RCC 7860 (cell line): ENCODE measurements at places on chromosomes 6 and 20.
A peak's percentile ranks its signal among the peaks of the same experiment; 100 is the strongest.

- peak; percentile 100 for DNase-seq
These were observed 176.2 kb downstream of the NFATC2 start for GRCh38 chr20:51366155-51366886.

DNA sequence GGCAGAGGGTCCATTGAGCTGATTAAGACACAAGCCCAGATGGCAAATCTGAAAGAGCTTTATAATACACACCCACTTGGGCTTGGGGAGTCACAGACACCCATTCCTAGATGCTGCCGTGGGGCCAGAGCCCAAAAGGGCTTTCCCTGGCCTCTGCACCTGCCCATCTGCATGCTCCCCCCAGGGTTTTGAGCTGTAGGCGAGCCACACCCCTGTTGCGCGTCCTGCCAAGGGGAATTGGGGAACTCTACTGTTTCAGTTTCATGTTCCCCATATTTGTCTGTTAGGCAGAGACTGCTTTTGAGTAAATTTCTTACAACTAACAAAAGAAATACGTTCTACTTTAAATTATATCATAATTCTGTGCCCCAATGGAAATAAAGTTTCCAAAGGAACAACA lies 52.9 kb upstream of the FNDC1 start:
- DNase-seq: no peak

DNA sequence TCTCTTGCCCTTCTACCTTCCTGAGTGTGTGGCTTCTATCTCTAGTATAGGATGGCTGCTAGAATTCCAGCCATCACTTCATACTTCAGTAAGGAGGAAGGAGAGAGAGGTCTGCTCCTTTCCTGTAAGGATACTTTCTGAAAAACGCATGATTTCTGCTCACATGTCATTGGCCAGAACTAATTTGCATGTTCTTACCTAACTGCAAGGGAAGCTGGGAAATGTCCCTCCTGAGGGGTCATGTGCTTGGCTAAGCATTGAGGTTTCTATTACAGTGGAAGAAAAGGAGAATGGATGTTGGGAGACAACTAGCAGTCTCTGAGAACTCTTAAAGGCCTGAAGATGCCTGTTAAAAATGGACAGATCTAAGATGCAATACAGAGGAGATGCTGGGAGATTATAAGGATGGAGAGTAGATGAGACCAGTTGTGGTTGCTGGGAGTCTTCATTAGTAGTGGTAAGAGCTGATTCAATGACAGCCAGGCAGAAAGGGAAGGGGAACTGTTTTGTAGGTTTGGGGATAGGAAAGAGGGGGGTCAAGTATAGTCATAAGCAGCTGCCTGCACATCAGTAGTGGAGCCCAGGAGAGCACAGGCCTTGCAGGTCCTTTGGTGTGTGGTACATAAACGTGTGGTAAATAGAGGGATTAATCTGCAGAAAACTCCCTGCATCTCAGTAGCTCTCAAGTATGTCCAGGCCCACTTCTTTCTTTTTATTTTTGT lies 20.2 kb downstream of the CDS2 start:
- no peak for DNase-seq

GRCh38 chr20:61881861-61882260 lies 183.8 kb downstream of the TAF4 start:
- no peak for DNase-seq

- DNase-seq: no peak
These were observed 172.3 kb upstream of the CST7 start for GRCh38 chr20:24776755-24777271.

DNA sequence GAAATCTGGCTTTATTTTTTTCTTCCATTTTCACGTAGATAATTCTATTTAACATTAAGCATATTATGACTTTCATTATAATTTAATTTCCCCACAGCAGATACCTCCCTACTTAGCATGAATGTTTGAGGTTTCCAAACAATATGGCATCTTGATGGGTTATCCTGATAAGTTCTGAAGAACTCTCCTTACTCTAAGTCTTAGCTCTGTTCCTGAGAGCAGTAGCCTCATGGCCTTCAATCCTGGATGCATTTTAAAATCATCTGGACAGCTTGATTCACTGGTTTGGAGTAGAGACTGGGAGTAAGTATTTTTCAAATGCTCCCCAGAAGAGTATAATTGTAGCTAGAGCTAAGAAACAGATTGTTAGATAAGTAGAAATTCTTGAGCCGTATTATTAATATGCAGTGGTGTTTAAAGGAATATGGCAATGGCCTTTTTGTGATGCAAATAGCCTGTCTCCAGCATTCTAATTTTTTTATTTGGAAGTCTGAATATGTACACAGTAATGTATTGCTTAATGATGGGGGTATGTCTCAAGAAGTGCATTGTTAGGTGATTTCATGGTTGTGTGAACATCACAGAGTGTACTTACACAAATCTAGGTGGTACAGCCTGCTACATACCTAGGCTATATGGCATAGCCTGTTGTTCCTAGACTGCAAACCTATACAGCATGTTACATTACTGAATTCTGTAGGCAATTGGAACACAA lies 110.5 kb upstream of the EEF1E1 start:
- no peak for DNase-seq

- DNase-seq: no peak
These were observed 2.8 kb downstream of the ZNF512B start for GRCh38 chr20:63966944-63967322.

- peak; percentile 28 for DNase-seq
These were observed 40.6 kb downstream of the TRIM38 start for GRCh38 chr6:26003102-26003694.

GRCh38 chr6:92710048-92710447 lies 709.3 kb downstream of the EPHA7 start:
- no peak for DNase-seq

- DNase-seq: no peak
These were observed 140.4 kb downstream of the IMPG1 start for GRCh38 chr6:75932067-75932466.

- no peak for DNase-seq
These were observed 654.2 kb upstream of the MAP3K7 start for GRCh38 chr6:91240878-91241603.

DNA sequence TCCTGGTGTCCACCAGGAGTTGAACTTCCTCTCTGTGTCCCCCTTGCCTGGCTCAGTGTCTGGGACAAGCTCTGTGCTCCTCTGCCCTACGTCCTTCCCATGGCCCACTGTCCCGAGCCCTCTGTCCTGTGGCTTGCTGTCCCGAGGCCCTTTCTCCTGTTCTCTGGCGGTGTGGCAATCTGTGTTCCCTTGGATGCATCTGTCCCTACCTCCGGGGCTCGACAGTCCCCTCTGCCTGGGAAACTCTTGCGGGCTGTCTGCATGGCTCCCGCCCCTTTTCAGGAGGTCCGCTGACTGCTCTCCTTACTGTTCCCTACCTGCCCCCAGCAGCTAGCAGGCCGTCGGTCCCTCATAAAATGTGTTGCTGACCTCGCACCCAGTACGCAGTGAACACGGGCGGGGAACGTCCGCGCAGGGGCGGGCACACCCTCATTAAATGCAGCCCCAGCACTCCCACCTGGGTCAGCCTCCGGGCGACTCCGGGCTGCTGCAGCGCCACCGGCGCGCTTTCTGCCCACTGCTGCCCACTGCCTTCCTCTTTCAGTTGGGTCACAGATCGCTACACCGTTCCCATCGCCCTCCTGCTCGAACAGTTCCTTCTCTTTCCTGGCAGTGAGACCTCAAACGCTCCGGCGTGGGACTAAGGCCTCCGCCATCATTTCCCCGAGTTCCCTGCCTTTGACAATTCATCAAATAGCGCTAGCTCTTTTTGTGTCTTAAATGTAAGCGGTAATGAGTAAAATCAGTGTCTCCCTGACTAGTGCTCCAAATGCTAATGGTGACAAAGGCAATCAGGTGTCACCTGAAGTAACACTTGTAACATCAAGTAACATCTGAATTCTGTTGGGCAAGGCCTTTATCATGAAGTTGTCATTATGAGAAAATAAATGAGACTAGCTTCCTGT lies 60.5 kb downstream of the RSPH3 start:
- no peak for DNase-seq
